Sciatic nerve (tissue), 2 donors: ENCODE measurements at places on chromosomes 5 and 9. TPM values are rescaled to one million over a fixed set of nuclear protein-coding genes. Genes with fewer than 3 reads are reported as not detected.

STC2 gene
- 3.6 TPM for total RNA-seq

RETREG1 gene
- total RNA-seq = 37.4 TPM

KCNV2 gene
- not detected for total RNA-seq

C5orf52 gene
- not detected for total RNA-seq

PHPT1 gene
- 76.4 TPM for total RNA-seq

PFN3 gene
- total RNA-seq = not detected

BAAT gene
- not detected for total RNA-seq

TEX48 gene
- not detected for total RNA-seq

GRCh38 chr9:124373851-124374250 is 41.4 kb downstream of the PSMB7 start:
- DNase-seq = no peak

DNA sequence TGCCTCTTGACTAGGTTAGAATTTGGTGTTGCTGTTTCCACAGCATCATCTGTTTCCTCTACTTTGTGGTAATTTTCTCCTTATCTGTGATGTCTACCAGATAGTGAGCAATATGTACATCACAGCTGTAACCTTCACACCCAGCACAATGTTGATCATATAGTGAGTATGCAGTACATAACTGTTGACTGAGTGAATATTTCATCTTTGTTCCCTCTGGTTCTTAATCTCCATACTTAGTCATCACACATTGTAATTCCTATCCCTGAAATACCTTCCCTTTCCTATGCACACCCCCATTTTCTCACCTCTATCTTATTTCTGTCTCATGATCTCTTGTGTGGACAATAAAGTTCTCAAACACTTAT is 115.9 kb downstream of the KIF4B start:
- no peak for DNase-seq

DNA sequence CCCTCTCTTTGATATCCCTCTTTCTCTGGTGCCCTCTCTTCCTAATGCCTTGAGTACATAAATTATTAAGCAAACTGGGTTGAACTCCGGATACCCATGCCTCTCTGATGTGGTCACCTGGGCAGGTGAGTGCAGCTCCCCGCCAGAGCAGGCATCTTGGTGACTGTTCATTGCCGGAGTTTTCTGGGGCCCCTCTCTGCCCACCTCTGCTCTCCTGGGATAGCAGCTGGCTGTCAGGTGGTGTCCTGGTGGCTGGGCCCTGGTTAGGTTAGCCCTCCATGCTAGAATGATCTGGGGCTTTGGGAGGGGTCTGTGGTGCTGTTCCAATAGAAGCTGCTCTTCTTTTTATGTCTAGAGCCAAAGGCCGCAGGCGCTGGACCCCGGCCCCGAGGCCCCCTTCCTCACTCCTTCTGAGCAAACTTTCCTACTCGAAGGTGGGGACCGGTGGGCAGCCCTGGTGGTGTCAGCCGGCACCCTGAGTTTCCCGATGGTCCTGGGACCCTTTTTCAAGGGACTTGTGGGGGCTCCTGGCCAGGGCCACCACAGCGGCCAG is 4.9 kb upstream of the SCGB3A1 start:
- DNase-seq = peak; percentile 49

DNA sequence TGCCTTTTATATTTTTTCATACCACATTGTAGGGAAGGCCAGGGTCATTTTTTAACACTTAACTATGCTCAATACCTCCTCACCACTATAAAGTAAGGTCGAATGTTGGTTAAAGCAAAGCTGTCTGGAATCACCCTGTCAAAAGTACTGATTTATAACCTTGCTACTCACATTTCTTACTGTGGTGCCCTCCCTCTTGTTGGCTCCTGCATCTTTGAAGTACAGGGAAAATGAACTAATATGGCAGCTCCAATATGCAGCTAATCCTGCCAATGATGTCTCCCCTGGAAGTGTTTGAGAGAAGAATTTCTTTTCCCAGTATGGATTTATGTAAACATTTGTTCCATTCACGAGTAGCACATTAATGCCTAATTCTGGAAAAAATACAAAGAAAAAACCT is 108.4 kb upstream of the RPS23 start:
- no peak for DNase-seq

- DNase-seq = no peak
These were observed 51.0 kb downstream of the SEMA4D start for GRCh38 chr9:89446961-89447310.

DNA sequence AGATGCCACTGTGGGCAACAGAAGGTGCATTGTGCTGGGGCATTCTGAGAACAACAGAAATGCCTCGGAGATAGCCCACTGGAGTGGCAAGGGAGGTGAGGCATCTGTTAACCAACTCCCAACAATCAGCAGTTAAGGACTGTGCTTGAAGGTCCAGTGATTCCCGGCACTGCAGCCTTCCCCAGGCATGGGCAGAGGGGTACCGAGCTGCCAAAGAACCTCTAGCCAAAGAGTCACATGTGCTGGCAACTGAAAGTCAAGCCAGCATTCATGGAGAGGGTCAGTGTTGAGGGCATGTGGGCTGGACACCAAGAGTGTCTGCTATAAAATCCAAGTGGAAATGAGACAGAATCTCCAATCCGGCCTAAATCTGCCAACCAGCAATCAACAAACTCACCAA is 149.6 kb downstream of the ASTN2 start:
- DNase-seq = no peak

DNA sequence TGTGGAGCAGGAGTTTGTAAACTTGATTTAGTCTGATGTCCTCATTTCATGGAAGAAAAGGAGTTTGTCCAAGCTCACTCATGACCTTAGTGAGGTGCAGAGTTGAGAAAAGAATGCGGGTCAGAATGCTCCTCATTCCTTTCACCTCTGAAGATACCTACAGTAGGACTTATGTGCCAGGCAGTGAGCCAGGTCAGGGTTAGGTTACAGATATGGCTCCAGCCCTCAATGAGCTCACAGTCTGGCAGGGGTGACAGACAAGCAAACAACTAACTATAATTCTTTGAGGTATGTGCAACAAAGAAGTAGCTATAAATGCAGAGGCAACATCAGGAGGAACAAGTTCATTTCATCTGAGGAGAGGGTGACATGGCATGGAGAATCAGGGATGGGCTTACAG is 102.5 kb downstream of the SPATA31D1 start:
- DNase-seq = no peak

- no peak for DNase-seq
These were observed 31.0 kb upstream of the GARNL3 start for GRCh38 chr9:127233550-127233949.

- no peak for DNase-seq
These were observed 261.1 kb upstream of the DAPK1 start for GRCh38 chr9:87236546-87236945.

GRCh38 chr9:90301277-90301653 is 341.4 kb downstream of the DIRAS2 start:
- DNase-seq = no peak

- DNase-seq = no peak
These were observed 111.9 kb downstream of the SUSD1 start for GRCh38 chr9:112063151-112063550.
